Mucosa of descending colon (tissue), 3 donors: ENCODE measurements at places on chromosomes 12 and 14. TPM values are rescaled to one million over a fixed set of nuclear protein-coding genes. Genes with fewer than 3 reads are reported as not detected.

- DNase-seq, result no peak
Observed at GRCh38 chr12:104852896-104853295, 105.2 kb downstream of the SLC41A2 start.

GRCh38 chr14:100587763-100588411 is 670 bp upstream of the BEGAIN start:
- no peak for DNase-seq

Gene ACTN1
- 607 TPM for total RNA-seq

GRCh38 chr12:113900716-113901115 is 65.4 kb downstream of the RBM19 start:
- DNase-seq, result no peak

DNA sequence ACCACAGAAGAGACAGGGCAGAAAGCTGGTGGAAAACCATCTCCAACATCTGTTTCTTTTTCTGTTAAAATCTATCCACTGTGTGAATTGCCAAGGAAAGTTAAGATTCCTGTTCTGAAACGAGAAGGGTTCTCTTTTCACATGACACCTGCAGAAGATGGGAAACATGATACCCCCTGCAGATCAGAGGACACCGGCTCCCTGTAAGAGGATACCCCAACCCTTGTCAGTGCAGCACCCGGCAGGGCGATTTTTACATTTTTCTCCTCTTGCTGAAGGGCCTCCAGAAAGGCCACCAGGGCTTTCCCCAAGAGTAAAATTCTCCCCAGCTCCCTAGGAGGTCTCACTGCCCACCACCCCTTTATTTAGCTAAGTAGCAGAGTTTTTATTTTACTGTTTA is 48.2 kb downstream of the DPF3 start:
- DNase-seq, result no peak

DNA sequence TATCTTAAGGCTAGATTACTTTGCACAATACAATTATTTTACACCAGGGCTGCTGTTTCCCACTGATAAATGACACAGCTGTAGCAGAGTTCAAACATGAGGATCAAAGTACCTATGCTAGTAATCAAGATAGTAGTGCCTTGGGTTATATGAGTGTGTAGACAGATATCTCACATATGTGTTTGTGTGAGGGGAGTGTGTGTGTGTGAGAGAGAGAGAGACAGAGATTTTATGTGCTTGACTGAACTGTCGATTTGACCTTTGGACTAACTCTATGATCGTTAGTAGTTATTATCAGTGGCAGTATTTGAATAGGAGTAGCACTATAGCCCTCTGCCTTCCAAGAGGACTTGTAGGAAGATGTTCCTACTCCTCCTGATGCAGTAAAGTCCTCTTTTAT is 15.5 kb downstream of the PLEKHA5 start:
- DNase-seq, result no peak

Gene CLEC6A
- not detected for total RNA-seq
